ENCODE measurements at places on chromosomes 12 and 14. TPM values are rescaled to one million over a fixed set of nuclear protein-coding genes. Genes with fewer than 3 reads are reported as not detected.

RPL10L gene
- not detected for total RNA-seq

MYH6 gene
- 2.1 TPM for total RNA-seq

GPHB5 gene
- not detected for total RNA-seq

KCNA5 gene
- 3.7 TPM for total RNA-seq

STON2 gene
- total RNA-seq = 30.8 TPM

KRT3 gene
- not detected for total RNA-seq

SERPINA3 gene
- not detected for total RNA-seq

CLEC6A gene
- under 0.01 TPM for total RNA-seq

TFCP2 gene
- total RNA-seq = 14.6 TPM

FOXA1 gene
- not detected for total RNA-seq

A2M gene
- 244 TPM for total RNA-seq

SAV1 gene
- total RNA-seq = 16.7 TPM

NID2 gene
- total RNA-seq = 76.7 TPM

MTA1 gene
- 19.3 TPM for total RNA-seq

NELL2 gene
- 1.0 TPM for total RNA-seq

EEF1AKMT3 gene
- total RNA-seq = 4.2 TPM

SLC5A8 gene
- under 0.01 TPM for total RNA-seq

EXOC3L4 gene
- 0.52 TPM for total RNA-seq

PTPN6 gene
- 7.8 TPM for total RNA-seq

CCDC184 gene
- 0.52 TPM for total RNA-seq

UBR7 gene
- 26.1 TPM for total RNA-seq

SERPINA9 gene
- not detected for total RNA-seq

NGB gene
- total RNA-seq = not detected

NRXN3 gene
- total RNA-seq = 0.52 TPM

AVPR1A gene
- 14.1 TPM for total RNA-seq

ERO1A gene
- total RNA-seq = 10.4 TPM

MANSC4 gene
- total RNA-seq = not detected

TRHDE gene
- total RNA-seq = 6.8 TPM

KRT73 gene
- total RNA-seq = under 0.01 TPM

MUCL1 gene
- not detected for total RNA-seq

GPRC5D gene
- total RNA-seq = not detected

XRCC3 gene
- 2.1 TPM for total RNA-seq

LRRC74A gene
- not detected for total RNA-seq

GSKIP gene
- total RNA-seq = 10.4 TPM

Data from skeletal muscle tissue (tissue), 5 donors.